ENCODE measurements at places on chromosomes 13 and 19.

- DNase-seq: peak; percentile 33
Measured at GRCh38 chr19:4139614-4140236, 13.7 kb upstream of the CREB3L3 start.

DNA sequence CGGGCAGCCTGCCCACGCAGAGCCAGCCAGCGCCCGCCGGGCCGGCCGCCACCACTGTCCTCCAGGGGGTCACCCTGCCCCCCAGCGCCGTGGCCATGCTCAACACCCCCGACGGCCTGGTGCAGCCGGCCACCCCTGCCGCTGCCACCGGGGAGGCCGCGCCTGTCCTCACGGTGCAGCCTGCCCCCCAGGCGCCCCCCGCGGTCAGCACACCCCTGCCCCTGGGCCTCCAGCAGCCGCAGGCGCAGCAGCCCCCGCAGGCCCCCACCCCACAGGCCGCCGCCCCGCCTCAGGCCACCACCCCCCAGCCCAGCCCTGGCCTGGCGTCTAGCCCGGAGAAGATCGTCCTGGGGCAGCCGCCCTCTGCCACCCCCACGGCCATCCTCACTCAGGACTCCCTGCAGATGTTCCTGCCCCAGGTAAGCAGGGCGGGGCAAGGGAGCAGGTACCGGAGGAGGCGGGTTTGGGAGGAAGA, 32.3 kb upstream of the EHD2 start:
- DNase-seq: no peak

GRCh38 chr13:102909971-102910370, 64.1 kb downstream of the ERCC5 start:
- no peak for DNase-seq

- DNase-seq: peak; percentile 61
Measured at GRCh38 chr19:10431943-10432735, 11.8 kb downstream of the PDE4A start.

GRCh38 chr19:38616265-38616664, 1.5 kb downstream of the MAP4K1 start:
- no peak for DNase-seq

GRCh38 chr13:95541911-95542474, 10.5 kb upstream of the CLDN10 start:
- no peak for DNase-seq

DNA sequence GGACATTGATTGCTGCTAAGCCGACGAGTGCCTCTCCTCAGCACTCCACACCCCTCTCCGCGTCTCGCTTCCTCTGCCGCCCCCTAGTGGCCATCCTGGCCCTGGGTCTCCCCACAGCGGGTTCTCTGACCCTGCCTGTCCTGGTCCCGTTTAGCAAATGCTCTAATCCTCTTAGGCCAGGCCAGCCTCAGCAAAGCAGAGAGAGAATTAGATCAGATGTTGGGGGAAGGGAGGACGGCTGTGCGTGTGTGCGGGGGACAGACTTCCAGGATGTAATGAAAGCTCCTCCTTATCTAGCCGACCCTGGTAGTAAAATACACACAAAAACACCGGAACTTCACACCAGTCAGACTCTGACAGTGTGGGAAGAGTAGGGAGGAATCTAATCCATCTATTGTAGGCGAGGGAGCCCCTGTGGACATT, 4.5 kb downstream of the TPRX2 start:
- DNase-seq: peak; percentile 14

- no peak for DNase-seq
Measured at GRCh38 chr13:66402066-66402465, 828.1 kb downstream of the PCDH9 start.

DNA sequence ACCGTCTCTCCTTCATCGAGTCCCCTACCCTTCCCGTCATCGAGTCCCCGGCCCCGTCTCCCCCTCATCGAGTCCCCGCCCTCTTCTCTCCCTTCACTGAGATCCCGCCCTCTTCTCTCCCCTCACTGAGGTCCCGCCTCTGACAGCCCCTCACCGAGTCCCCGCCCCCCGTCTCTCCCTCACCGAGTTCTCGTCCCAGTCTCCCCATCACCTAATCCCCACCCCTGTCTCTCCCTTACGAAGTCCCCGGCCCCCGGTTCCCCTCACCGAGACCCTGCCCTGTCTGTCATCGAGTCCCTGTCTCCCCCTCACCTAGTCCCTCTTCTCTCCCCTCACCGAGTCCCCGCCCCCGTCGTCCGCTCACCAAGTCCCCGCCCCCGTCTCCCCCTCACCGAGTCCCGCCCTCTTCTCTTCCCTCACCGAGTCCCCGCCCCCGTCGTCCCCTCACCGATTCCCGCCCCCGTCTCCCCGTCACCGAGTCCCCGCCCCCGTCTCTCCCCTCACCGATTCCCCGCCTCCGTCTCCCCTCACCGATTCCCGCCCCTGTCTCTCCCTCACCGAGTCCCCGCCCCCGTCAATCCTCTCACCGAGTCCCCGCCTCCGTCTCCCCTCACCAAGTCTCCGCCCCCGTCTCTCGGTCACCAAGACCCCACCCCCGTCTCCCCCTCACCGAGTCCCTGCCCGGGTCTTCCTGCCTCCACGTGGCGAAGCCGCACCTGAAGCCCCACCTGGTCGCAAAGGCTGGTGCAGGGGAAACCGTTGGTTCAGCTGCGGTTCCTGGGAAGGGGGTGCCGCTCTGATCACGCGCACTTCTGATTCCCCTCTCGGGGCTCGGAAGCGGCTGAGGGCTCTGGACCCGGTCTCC, 23.9 kb upstream of the ZNF846 start:
- DNase-seq: peak; percentile 95

GRCh38 chr13:24613755-24614154, 66.5 kb upstream of the ATP12A start:
- no peak for DNase-seq

GRCh38 chr13:29465741-29466293, 129.7 kb downstream of the SLC7A1 start:
- DNase-seq: no peak

DNA sequence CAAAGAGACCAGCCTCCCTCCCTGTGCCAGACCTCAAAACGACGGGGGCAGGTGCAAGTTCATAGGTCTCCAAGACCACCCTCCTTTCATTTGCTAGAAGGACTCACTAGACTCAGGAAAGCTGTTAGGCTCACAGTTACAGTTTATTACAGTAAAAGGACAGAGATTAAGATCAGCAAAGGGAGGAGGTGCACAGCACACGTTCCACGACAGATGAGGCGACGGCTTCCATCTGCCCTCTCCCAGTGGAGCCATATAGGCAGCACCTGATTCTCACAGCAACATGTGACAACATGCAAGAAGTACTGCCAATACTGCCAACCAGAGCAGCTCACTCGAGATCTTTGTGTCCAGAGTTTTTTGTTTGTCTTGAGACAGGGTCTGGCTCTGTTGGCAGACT, 9.4 kb upstream of the CEACAM19 start:
- DNase-seq: no peak

DNA sequence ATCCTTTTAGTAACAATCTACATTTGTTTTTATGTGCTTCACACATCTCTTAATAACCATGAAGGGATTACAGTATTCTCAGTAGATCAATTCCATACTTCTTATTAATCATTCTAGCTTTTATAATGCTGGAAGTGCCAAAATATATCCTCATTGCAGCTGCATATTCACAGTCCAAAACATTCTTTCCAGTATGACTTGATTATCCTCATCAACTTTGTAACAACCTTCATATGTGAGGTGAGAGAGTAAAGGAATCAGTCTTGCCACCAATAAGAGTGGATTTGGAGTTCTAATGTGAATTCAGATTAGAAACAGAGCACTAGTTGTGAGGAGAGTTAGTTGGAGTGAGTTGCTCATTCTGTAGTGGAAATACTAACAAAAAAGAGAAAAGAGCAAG, 208.0 kb upstream of the SPRY2 start:
- no peak for DNase-seq

DNA sequence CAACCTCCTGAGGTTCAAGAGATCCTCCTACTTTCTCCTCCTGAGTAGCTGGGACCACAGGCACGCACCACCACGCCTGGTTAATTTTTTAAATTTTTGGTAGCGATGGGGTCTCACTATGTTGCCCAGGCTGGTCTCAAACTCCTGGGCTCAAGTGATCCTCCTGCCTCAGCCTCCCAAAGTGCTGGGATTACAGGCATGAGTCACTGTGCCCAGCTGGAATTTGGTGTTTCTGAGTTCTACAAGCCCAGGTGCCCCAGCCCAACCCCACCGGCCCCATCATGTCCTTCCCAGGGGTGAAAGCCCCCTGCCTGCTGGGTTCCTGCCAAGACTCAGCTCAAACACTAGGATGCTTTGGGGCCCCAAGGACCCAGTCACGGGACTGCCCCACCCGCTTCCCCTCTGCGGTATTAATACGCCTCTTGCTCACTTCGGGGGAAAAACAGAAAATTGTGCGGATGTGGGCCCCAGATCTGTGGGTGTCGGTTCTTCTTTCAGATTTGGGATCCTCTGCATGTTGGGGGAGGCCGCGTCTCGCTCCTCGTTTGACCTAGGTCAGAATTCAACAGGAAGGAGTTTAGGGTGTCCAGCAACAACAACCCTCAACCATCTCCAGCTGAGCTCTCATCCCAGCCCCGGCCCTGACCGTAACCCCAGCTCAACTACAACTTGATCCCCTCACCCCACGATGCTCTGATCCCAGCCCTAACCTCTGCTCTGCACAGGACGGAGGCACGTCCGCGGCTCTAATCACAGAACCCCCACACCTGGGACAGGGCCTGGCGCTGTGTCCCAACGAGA, 3.7 kb upstream of the FCER2 start:
- no peak for DNase-seq

DNA sequence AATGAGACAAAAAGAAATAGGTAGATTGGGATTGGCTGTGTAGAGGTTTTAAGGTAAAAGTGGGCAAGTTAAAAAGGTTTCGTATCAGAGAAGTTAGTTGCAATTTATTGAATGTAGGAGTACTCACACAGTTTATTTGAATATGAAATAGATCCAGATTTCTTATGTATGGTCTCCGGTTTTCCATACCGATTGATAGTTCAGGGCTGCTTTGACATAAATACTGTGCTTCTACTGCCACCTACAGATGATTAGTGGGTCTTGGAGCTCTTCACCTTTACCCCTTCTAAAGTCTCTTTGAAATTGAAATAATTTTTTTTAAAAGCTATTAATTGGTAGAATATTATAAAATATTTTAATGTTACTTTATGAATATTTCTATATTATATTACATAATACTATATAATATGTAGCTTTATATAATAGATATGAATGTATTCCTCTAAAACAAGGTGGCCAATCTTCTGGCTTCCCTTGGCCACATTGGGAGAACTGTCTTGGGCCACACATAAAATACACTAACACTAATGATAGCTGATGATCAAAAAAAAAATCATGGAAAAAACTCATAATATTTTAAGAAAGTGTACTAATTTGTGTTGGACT, 7.7 kb upstream of the GPR18 start:
- peak; percentile 1 for DNase-seq

GRCh38 chr19:58007285-58007684, 4.7 kb upstream of the ZNF606 start:
- DNase-seq: no peak

DNA sequence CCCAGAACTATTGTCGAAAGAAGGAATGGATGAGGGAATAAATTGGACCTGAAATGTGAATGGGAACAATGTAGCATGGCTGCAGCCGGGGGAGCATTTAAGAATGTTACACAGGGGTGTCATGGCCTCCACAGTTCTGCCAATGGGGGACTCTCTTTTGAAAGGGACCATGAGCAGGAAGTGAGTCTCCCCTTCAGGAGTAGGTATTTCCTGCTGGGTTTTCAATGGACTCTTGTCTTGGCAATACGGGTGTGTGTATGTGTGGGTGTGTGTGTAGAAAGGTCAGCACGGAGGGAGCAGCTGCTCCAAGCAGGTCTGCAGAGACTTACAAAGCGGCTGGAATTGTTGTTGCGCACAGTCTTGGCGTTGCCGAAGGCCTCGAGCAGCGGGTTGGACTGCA, 24.4 kb downstream of the MYO1F start:
- DNase-seq: no peak

- no peak for DNase-seq
Measured at GRCh38 chr19:1611353-1611752, 6.1 kb upstream of the UQCR11 start.

GRCh38 chr13:100156788-100157187, 67.9 kb downstream of the PCCA start:
- no peak for DNase-seq

DNA sequence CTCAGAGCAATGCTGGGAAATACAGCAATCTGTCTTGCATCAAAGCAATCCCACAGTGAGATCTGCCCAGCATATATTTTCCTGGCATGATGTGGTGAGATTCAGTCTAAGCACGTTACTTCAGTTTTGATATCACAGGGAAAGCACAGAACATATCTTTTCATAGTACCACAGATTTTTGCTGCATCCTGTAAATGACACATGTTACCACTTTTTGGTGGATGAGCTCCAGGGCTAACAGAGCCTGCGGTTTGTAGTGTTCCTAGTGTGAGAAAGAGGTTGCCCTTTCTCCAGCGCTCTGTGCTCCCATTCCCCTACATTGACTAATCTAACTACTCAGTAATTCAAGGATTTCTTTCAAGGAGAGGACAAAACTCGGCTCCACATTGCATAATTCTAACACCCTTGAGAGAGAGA, 409.0 kb downstream of the GPC6 start:
- no peak for DNase-seq

GRCh38 chr13:91247768-91248167, 99.7 kb upstream of the MIR17HG start:
- no peak for DNase-seq

DNA sequence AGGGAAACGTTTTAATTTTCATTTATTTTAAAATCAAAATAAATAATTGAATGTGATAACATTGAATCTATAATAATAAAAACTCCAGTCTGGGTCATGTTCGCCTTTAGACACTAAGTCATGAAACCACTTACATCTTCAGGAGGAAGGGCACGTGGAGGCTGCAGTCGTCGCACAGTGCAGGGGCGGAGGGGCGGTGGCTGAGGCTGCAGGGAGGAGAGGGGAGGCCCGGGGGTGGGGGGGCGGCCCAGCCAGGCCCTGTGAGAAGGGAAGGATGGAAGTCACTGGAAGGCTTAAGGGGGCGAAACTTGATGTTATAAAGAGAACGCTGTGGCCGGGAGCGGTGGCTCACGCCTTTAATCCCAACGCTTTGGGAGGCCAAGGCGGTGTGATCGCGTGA, 14.9 kb upstream of the LATS2 start:
- no peak for DNase-seq

DNA sequence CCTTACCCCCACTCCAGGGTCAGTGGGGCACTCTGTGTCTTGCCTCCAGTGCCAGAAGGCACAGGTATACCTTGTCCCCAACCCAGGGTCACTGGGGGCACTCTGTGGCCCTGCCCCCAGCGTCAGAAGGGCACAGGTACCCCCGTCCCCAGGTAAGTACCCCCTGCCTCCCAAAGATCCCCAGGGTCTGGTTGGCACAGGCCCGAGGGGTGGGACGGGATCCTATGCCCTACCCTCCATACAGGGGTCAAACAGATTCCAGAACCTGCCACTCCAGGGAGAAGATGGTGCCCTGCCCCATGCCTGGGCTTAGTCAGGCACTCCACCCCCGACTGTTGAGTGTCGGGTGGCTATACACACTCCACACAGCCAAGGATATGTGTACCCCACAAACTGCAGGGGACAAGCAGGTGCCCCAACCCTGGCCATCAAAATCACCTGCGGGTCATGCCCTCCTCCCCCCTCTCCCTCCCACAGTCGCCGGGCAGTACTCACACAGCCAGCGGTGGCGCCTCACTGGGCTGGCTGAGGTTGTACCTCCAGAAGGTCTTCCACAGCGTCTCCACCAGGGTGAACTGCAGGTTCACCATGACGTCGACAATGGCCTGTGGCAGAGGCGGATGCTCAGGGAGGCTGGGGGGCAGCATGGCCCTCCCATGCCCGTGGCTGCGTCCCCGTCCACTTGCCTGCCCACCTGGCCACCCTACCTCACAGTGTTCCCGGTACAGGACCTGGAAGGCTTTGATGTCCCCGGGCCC, 13.8 kb downstream of the DCAF15 start:
- DNase-seq: no peak

Data from NCI-H510A (cell line).